Anterior cingulate cortex (tissue), 58 donors: ENCODE measurements at places on chromosomes 5 and 9.

DNA sequence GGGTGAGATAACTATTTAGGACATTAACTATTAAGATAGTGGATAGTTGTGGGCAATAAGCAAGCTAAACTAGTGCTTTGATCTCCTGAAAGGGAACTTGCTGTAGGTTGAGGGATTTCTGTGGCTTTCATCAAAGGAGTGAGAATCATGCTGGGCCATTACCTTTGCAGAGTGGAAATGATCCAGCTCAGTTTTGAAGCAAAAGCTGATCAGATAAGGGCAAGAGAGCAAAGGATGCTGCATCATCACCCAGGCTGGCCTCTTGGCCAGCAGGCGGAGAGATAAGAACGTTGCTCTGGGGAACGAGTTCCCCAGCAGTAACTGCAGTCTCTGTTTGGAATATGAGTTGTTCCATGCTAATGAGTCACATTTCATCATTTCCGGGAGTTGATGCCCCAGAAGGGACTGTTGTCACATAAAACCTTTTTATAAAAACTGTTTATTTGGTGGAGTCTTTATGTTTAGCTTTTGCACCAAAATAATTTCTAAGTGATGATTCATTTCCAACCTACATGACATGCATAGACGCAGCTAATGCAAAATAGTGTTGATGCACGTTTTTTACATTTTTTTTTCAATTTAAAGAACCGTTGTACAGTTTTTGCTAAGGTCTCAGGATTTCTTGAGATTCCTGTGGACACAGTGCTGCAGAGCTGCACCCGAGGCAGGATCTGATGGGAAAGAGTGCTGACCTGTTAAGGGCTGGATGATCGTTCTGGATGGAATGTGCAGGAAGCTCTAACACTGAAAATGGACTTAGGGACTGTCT, 99.3 kb downstream of the ACTBL2 start:
- DNase-seq: no peak

GRCh38 chr9:68619072-68619471, 78.4 kb upstream of the TMEM252 start:
- no peak for DNase-seq

DNA sequence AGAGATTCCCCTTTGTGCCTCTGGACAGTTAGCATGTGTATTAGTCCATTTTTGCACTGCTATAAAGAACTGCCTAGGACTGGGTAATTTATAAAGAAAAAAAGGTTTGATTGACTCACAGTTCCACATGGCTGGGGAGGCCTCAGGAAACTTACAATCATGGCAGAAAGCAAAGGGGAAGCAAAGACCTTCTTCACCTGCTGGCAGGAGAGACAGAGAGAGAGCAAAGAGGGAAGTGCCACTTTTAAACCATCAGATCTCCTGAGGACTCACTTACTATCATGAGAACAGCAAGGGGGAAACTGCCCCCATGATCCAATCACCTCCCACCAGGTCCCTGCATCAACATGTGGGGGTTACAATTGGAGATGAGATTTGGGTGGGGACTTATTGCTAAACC, 6.0 kb downstream of the CFAP90 start:
- DNase-seq: no peak

- no peak for DNase-seq
These were observed 65.2 kb downstream of the RASGEF1C start for GRCh38 chr5:180143656-180144364.

DNA sequence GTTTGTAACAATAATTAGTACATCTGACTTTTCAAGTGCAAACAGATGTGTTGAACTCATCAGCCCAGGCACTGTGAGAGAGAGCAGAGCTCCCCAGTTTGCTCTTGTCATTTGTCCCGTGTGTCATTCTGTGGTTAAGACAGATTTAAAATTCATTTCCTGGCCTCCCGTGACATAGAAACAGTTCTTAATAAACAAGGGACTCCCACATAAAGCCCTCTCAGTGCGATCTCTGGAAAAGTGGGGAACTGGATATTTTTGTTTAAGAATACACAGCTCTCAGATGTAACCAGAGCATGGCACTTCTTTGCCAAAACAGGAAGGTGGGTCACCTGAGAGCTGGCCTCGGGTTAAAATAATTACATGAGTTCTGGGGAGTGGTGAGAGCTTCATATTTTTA, 58.6 kb downstream of the PRKACG start:
- no peak for DNase-seq

DNA sequence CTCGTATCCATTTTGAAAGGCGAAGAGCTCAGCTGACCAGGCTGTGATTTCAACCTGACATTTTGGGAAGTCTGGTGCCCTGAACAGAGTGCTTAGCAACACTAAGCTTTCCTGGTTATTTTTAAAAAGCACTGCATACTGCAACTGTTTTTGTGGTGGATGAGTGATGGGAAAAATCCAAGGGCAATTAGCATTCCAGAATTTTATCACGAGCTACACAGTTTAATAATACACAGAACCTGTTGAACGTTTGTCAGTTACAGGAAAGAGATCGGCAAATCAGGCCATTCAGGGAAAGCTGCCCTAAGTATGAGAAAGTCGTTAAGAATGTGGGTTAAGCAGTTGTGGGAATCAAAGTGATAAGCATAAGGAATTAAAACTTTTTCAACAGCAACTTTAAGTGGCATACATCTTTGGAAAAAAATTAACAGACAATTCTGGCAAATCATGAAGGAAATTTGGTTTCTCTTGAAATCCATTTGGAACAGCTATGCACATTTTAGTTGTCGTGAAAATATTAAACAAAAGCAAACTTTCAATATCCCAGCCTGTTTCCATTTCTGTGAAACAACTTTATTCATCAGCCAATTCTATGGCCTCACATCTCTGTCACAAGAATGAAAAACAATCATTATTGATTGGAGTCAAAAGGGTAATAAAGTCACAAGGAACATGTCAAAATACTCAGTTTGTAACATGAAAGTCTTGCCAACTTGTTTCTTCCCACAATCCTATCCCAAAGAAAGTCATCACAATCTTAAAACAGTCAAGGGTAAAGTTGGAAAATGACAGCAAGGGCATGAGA, 25.7 kb downstream of the PUM3 start:
- DNase-seq: no peak

- no peak for DNase-seq
These were observed 58.6 kb downstream of the THBS4 start for GRCh38 chr5:80093796-80094195.

GRCh38 chr9:113463418-113464285, at the start of gene RGS3:
TSS of gene RGS3 (plus strand) at chr9:113463727. CDS start at chr9:113463803, 76 bp downstream.
- no peak for DNase-seq

- no peak for DNase-seq
These were observed 5.7 kb downstream of the MAPKAP1 start for GRCh38 chr9:125701351-125701750.

DNA sequence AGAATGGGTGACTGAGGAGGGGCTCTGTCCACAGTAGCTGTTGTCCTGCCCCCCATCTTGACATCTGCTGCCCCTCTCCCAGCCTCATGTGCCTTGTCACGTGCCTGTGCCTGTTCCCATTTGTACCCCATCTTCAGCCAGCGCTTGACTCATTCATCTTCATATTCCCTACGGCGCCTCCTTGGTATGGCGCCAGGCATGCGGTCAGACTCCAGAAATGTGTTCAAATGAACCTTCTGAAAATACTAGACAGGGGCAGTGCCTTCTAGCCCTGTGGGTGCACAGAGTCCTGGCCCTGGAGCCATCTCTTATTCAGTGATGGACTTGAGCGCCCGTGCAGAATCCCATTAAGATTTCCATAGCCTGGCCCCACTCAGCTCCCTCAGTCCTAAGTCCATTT, 46.2 kb downstream of the CFAP77 start:
- DNase-seq: no peak

- DNase-seq: no peak
These were observed 14.4 kb upstream of the TMOD1 start for GRCh38 chr9:97487107-97487506.
